Kidney (tissue), 22 donors: ENCODE measurements at places on chromosomes 7 and 10. TPM values are rescaled to one million over a fixed set of nuclear protein-coding genes. Genes with fewer than 3 reads are reported as not detected.

DNA sequence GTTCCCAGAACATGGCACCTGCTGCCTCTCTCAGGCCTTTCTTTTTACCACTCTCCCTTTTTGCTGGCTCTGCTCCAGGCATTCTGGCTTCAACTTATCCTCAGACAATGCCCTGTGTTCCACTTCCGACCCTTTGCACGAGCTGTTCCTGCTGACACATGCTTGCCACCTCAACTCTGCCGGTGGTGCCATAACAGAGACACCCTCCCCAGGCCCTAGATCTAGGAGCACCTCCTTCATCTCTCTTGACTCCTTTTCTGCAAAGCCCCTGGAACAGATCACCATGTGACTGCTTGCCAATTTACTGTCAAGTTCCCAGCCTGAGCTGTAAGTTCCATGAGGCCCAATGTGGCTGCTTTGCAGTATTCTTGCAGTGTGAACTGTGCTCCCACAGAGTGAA, 256.0 kb upstream of the MKI67 start:
- DNase-seq: peak; percentile 5

DNA sequence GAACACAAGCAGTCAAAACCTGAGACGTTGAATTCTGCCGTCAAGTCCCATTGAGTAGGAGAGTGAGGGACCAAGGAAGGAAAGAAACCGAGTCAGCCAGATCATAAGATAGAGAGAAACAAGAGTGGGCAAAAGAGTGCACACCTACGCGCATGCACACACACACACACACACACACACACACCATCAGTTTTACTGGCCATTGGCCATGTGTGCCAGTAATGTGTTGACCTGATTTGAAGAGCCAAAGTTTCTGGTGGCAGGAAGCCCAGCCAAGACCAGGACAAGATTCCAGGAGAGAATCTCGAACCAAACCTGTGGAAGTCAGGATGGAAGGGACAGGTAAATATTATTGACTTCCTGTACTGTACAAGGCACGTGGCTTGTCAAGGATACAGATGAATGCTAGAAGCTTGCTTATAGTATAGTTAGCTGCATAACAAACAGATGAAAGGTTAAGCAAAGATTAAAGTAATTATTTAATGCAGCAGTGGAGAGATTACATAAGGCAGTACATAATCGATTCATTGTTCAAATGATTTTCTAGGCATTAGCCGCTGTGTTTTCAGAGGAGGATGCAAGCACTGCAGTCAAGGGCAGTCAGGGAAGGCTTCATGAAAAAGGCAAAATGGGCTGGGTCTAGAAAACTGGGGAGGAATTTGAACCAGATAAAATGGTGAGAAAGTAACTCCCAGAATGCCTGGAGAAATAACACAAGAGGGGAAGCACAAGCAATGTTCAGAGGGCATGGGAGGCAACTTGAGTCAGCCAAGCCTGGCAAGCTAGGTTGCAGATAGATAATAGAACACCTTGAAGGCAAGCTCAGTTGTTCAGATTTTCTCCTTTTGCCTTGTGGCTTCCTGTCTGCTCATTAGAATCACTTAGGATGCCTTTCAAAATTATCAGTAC, 2.7 kb upstream of the HYCC1 start:
- DNase-seq: no peak

- no peak for DNase-seq
Observed at GRCh38 chr10:621513-621912, 68.0 kb downstream of the DIP2C start.

DNA sequence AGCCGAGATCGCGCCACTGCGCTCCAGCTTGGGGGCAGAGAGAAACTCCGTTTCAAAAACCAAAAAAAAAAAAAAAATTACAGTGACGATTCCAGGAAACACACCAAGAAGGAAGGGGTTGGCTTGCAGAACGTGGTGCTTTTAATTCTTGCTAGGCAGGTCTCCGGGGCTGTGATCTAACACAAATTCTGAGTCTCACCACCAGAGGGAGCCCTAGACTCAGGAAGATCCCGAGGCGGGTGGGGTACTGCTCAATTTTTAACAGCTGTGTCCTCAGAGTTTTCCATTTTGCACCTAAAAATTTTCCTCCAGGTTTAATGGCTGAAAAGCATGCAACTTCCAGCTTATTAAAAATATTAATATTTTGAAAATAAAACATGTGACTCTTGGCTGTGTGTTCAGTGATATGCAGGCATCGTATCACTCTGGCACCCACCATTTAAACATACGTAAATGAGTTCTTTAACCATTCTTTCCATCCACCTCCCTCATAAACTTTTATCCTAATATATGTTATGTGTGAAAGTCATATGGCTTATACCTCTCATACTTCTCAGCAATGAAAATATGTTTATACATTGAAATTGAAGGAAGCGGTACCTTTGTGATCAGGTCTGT, 26.5 kb upstream of the NUB1 start:
- peak; percentile 74 for DNase-seq

DNA sequence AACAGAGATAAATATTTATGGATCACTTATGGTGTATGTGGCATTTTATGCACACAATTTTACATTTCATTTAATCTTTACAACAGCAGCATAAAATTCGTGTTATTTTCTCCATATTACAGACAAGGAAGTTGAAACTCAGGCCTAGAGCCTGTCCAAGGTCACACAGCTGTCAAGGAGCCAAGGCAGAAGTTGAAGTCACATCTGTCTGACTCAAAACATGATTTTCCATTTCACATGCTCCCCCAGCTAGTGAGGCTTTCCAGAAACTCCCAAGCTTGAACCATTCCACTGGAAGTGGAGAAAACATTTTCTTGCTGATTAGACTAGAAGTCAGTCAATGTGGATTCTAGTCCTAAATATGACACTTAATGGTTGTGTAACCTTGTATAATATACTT, 110.5 kb downstream of the HECTD2 start:
- DNase-seq: no peak

GRCh38 chr10:649798-650440, 39.5 kb downstream of the DIP2C start:
- DNase-seq: peak; percentile 84

The PIP gene
- 0.47 TPM for total RNA-seq

The DENND2A gene
- 18.0 TPM for total RNA-seq

The NRF1 gene
- total RNA-seq: 19.4 TPM

The NPTX2 gene
- total RNA-seq: 2.0 TPM
